WTC11 (cell line): ENCODE measurements at places on chromosomes 12 and 14. TPM values are rescaled to one million over a fixed set of nuclear protein-coding genes. Genes with fewer than 3 reads are reported as not detected.

The CACNA1C gene
- total RNA-seq: 1.7 to 2.2 TPM (median 2.1 TPM) in 3 replicates

The SLC6A12 gene
- 0.39 to 0.79 TPM (median 0.76 TPM) in 3 replicates for total RNA-seq

The ART4 gene
- not detected in 3 replicates for total RNA-seq

The NXPH4 gene
- total RNA-seq: 3.7 to 4.9 TPM (median 4.4 TPM) in 3 replicates

The OR11H12 gene
- not detected in 3 replicates for total RNA-seq

DNA sequence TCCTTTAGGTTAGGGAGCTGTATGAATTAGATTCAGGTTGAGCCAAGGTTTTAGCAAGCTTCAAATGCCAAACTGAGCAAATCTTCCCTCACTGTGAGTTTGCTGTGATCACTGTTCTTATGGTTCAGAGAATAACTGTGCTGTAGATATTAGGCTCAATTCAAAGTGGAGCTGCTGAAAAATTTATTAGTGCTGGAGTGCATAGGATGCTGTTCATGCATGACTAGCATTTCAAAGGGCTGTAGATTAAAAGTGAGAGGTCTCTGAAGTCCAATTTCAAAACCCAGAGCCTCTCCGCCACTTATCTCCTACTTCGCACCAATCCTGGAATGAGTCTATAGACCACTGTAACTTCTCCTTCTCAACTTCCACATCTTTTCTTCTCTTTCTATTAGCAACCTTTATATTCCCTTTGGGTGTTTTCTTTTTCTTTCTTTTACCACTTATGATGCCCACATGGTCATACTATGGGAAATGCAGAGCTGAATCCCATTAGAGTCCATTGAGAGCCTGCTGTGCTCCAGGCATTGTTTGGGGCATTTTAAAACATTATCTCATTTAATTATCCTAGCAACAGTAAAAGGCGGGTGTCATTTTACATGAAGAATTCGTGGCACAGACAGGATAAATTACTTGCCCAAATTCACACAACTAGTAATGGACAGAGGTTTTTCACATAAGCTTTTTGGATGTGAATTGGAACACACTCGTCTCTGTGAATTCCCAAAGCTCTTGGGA, 77.5 kb upstream of the EEA1 start:
- no peak for DNase-seq

GRCh38 chr14:68236582-68237458, 417.2 kb downstream of the RAD51B start:
- no peak for DNase-seq

DNA sequence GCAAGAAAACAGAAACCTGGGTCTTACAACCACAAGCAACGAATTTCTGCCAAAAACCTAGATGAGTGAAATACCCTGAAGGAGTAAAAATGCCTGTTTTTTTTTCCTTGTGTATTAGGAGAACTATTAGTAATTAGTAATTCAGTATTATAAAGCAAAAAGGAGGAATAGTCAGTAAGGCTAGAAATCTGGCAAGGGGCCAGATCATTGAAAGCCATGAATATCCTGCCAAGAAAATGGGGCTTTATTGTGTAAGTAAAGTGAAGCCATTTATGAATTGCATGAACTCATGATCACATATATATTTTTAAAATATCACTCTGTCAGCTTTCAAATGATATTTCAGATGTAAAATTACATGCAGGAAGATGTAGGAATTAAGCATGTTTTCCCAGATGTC, 57.9 kb downstream of the TXNDC16 start:
- no peak for DNase-seq

- DNase-seq: no peak
These were observed 8.2 kb downstream of the IPO8 start for GRCh38 chr12:30687265-30687986.

GRCh38 chr12:50053583-50053982, 3.8 kb upstream of the ASIC1 start:
- DNase-seq: no peak

- peak; percentile 68 for DNase-seq
These were observed at the start of gene SLC38A4 for GRCh38 chr12:46825591-46826414. TSS of gene SLC38A4 (minus strand) at chr12:46825997. CDS start at chr12:46793071, 32,926 bp downstream.

- no peak for DNase-seq
These were observed 748.3 kb downstream of the C12orf50 start for GRCh38 chr12:87280893-87281292.

DNA sequence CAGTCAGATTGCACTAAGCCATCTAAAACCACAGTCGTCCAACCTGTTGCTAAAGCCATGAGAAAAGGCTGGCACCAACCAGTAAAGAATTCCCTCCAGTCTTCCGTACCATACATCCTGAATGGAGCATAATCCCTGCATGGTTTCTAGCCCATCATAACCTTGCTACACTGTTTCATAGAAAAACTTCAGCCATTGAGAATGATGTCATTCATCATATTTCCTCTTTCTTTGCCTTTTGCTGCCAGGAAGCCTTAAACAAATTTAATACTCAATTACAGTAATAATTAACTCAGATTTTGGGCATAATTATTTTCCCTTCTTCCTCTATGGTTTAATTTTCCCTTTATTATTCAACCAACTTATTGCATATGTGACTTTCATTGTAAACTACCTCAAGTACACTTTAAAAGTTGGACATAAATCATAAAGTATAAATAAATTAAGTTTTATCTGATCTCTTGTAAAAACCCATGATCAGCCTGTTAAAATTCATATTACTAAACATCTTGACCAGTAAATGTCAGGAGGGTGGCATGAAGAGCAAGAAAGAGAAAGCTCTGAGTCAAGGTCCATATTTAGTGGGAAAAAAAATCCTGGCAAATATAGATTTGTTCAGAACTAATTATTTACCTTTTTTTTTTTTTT, 264.7 kb downstream of the ZFP36L1 start:
- no peak for DNase-seq

DNA sequence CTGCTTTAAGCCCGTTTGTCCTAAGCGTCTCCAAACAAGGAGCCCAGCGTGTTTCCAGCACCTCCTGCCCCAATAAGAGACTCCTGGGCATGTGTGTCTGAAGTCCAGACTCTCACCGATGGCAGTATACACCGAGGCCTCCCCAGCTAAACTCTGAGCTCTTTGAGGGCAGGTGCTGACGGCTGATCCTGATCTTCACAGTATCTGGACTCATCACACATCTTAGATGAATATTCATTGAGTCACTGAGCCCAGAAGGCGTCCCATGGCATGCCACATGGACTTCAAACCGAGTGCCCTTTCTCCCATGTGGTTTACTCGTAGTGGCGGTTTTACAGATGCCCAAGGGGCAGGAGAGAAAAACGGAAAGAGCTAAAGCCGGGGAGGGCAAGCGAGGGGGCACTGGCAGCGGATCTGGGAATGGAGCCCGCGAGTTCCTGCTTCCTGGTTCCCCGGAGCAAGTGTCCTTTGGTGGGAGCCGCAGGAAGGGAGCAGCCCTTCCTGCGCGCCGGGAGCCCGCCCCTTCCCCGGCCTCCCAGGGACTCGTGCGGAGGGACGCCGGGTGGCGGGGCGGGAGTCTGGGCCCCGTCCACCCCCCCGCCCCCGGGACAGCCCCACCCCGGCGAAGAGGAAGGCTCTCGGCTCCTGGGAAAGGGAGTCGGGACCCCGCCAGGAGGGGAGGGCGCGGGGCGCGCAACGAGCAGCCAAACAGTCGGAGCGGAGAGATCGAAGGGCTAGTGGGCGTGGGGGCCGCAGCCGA, 585 bp upstream of the TEAD4 start:
- DNase-seq: no peak

- DNase-seq: no peak
These were observed 210.1 kb upstream of the TBX3 start for GRCh38 chr12:114894076-114894475.

- DNase-seq: no peak
These were observed 405.4 kb upstream of the MIS18BP1 start for GRCh38 chr14:45658226-45658916.

GRCh38 chr12:57151741-57152630, 4.6 kb upstream of the LRP1-AS start:
- DNase-seq: no peak

GRCh38 chr12:76183459-76184186, 99.1 kb upstream of the NAP1L1 start:
- no peak for DNase-seq
